ENCODE measurements at places on chromosomes 13 and 19.

GRCh38 chr19:28862238-28862637 lies 350.7 kb downstream of the UQCRFS1 start:
- no peak for DNase-seq

GRCh38 chr13:102907886-102908515 lies 62.2 kb downstream of the ERCC5 start:
- DNase-seq: no peak

- no peak for DNase-seq
Observed at GRCh38 chr13:92734068-92734467, 492.5 kb upstream of the GPC6 start.

GRCh38 chr19:45200568-45200967 lies 22.0 kb downstream of the BLOC1S3 start:
- peak; percentile 35 for DNase-seq

DNA sequence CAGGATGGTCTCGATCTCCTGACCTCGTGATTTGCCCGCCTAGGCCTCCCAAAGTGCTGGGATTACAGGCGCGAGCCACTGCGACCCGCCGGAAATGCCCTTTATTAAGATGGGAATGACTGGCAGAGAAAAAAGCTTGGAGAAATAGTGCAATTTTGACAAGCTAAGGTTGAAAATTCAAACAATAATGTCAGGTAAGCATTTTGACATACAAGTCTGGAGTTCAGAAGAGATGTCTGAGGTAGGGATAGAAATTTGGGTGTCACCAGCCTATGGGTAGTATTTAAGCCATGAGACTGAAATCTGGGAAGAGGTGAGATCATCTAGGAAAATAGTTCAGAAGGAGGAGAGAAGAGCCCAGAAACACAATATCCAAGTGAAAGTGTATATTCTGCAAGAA lies 17.1 kb upstream of the PAN3 start:
- DNase-seq: no peak

GRCh38 chr13:107993239-107993949 lies 221.9 kb downstream of the LIG4 start:
- DNase-seq: no peak

- DNase-seq: no peak
Observed at GRCh38 chr13:113941571-113942191, 32.2 kb downstream of the C13orf46 start.

DNA sequence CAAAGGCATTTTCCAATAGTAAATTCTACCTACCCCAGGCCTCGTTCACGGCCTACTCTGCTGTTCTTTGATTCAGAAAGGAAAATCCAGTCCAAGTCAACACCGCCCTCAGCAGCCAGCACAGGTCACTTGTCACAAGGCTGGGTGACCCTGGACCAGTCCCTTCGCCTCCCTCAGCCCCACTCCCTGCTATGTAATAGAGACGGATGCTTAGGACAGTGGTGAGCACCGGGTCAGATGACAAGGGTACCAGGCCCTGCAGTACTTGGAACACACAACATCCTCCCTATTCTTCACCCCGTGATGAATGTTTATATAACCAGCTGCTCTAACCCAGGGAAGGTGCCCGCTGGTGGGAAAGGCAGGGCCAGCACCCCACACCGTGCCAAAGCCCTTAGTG lies 14.3 kb downstream of the LATS2 start:
- DNase-seq: no peak

DNA sequence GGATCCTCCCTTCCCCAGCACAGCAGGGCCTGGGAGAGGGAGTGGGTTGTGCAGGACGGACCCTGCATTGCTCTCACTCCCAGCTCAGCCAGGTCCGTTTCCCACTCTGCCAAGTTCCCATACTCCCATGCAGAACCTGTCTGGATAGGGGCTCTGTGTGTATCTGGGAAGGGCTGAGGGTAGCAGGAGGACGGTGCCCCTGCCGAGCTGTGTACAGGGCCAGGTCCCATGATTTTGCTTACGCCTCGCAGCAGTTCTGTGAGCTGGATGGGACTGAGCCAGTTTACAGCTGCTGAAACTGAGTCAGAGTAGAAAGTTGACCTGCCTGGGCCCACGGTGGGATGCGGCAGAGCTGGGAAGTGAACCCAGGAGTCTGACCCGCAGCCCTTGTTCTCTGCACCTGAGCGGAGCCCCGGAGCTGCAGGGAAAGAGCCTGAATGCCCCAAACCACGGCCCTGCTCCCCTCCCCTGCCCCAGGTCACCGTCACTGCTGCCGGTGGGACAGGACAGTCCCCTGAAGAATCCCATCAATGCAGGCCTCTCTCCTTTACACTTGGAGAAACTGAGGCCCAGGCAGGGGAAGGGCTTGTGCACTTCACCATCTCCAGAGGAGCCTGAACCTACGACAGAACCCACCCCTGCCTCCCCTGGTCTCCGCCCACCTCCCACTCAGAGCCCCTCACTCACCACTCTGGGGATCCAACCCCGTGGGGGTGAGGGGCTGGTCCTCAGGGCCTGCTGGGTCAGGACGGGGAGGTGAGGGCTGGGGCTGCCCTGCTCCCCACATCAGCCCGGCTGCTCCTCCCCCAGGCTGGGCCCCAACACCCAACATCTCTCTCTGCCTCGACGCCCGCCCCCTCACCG lies 3.5 kb downstream of the LILRB5 start:
- DNase-seq: no peak

DNA sequence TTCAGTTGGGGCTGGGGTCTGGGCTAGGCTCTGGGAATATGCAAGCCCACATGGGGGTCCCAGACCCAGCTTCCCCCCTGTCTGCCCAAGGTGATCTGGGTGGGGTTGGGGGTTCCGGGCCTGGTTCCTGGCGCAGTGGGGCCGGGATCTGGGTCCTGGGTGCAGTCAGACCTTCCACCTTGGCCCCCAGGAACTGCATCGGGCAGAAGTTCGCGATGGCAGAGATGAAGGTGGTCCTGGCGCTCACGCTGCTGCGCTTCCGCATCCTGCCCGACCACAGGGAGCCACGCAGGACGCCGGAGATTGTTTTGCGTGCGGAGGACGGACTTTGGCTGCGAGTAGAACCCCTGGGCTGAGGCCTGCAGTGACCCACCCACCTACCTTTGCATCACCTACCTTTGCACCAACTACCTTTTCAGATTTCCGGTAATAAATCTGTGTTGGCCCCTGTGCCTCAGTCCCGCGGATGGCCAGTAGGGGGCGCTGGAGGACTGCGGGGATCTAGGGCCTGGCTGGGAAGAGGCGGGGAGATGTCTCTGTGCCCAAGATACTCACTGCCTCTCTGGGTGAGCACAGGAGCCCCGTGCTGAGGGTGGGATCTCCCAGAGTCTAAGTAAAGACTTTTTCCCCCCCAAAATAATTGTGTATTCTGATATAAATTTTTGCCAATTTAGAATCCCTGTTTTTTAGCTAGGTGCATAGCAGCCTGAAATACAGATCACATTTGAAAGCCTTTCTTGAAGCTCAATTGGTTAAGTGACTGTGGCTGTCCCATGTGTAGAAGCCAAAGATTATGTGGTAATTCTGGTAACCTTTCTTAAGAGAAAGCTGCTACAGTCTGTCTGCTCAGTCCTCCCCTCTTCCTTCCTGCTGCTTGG lies 11.5 kb upstream of the CYP4F3 start:
- DNase-seq: peak; percentile 28

GRCh38 chr13:73902296-73902695 lies 231.9 kb downstream of the KLF12 start:
- no peak for DNase-seq

GRCh38 chr19:29683009-29683408 lies 17.7 kb downstream of the PLEKHF1 start:
- no peak for DNase-seq

DNA sequence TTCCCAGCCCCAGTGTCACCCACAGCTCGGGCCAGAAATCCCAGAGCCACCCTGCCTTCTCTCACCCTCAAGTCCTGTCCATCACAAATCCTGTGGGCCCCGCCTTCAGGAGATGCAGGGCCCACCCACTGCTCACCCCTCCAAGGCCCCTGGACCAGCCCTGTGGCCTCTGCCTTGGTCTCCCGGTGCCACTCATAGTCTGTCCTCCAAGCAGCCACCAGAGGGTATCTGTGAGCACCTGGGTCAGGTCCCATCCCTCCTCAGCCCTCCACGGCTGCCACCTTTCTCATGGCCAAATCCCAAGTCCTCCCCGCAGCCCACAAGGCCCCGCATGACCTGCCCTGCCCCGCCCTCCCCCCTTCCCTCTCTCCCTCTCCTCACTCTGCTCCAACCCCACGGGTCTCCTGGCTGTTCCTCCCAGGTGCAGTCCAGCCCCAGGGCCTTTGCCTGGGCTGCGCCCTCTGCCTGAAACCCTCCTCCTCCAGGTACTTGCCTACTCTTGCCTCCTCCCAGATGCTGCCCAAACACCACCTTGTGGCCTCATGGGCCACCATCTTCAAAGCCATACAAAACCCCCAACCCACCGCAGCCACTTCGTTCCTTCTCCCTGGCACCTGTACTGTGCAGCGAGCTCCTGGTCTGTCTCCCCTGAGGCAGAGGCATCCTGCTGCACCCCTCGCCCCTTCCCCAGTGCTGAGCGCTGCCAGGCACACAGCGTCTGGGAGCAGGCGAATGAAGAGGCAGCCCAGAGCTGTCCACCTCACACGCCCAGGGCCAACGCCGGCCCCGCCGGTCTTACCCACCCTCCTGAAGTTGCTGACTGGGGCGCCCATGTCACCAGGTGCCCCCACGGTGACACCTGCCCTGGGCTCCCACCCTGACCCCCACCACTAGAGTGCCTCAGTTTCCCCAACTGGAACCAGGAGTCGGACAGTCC lies 13.2 kb upstream of the UQCR11 start:
- peak; percentile 26 for DNase-seq

GRCh38 chr19:49672131-49672919 lies 4.7 kb upstream of the PRMT1 start:
- DNase-seq: peak; percentile 73

- DNase-seq: no peak
Observed at GRCh38 chr19:33226550-33227241, 1.0 kb upstream of the SLC7A10 start.

GRCh38 chr19:43525836-43526771 lies 897 bp downstream of the ETHE1 start:
- peak; percentile 8 for DNase-seq

DNA sequence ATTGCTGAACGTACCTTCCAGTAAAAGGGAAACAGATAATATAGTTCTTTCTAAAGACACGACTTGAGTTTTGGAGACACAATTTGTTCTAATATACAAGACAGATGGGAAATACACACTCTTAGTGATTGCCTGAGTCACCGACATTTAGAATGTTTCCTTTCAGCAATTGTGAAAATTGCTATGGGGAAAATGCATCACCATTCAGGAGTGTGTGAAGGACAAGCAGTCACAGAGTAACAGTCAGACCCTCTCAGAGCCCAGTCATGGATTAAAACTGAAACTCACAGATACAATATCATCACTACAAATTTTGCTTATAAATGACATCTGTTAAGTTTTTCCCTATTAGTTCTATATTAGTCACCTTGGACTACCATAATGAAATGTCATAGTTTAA lies 286.1 kb downstream of the SPRY2 start:
- DNase-seq: no peak

GRCh38 chr13:51326777-51327176 lies 12.7 kb upstream of the SERPINE3 start:
- no peak for DNase-seq

DNA sequence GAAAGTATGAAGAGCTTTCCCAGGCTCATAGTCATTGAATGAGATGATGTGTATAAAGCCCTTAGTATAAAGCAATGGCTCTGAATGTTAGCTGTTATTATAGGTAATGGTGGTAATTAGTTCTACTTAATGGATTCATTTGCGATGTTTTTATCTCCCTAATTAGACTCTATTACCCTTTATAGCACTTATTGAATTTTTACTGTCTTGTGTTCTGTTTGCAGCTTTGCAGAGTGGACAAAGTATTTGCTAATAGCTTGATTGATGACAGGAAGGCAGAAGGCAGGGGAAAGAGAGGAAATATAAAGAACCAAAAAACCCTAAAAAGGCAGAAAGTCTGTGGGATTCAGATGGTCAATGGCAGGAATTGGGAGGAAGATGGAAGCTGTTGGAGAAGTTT lies 524.4 kb upstream of the SPRY2 start:
- no peak for DNase-seq

GRCh38 chr19:16829822-16830289 lies 658 bp downstream of the SIN3B start:
- no peak for DNase-seq

DNA sequence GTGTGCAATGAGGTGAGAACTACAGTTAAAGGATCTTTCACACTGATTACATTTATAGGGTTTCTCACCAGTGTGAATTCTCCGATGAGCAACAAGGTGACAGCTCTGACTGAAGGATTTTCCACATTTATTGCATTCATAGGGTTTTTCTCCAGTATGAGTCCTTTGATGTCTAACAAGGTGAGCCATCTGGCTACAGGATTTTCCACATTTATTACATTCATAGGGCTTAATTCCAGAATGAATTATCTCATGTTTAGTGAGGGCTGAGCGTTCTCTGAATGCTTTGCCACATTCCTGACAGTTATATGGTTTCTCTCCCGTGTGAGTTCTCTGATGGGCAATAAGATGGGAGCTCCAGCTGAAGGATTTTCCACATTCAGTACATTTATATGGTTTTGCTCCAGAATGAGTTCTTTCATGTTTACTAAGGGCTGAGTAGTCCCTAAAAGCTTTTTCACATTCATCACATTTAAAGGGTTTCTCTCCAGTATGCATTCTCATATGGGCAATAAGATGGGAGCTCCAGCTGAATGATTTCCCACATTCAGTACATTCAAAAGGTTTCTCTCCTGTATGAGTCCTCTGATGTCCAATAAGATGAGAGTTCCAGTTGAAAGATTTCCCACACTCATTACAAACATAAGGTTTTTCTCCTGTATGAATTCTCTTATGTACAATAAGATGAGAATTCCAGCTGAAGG lies 4.4 kb upstream of the C19orf18 start:
- DNase-seq: peak; percentile 10

DNA sequence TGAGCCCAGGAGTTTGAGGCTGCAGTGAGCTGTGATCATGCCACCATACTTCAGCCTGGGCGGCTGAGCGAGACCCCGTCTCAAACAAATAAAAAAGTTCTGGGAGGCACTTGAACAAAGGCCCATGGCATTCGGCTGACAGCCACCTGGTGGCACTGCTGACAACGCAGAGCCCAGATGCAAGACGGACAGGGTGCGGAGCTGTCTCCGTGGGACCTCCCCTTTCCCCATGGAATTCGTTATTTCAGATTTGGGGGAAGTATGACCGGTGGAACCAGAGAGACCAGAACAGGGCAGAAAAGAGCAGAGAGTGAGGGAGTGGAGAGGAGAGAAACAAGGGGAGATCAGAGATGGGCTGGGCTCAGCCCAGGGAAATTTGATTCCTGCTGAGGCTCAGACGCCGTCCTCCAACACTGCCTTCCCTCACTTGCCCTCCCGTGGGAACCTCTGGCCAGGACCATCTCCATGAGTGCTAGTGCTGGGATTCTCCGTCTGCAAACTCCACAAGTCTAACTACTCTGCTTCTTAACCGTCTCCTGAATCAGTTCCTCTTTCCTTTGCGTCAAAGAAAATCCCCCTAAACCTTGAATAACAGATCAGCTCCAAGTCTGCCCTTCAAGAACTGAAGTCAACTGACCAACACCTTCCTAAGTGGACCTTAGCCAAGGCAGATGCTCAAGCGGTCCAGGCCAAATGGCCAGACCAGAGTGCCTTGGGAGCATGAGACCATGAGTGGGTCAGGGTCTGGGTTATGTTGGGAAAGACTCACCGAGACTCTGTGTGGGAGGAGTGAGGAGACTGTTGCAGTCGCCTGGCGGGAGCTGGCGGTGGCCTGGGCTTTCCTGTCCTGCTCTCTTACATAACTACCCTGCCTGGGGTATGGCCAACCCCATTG lies 11.9 kb upstream of the ATF5 start:
- DNase-seq: no peak
